ENCODE measurements at places on chromosomes 13 and 19. TPM values are rescaled to one million over a fixed set of nuclear protein-coding genes. Genes with fewer than 3 reads are reported as not detected.

HIPK4 gene
- total RNA-seq: not detected

DNA sequence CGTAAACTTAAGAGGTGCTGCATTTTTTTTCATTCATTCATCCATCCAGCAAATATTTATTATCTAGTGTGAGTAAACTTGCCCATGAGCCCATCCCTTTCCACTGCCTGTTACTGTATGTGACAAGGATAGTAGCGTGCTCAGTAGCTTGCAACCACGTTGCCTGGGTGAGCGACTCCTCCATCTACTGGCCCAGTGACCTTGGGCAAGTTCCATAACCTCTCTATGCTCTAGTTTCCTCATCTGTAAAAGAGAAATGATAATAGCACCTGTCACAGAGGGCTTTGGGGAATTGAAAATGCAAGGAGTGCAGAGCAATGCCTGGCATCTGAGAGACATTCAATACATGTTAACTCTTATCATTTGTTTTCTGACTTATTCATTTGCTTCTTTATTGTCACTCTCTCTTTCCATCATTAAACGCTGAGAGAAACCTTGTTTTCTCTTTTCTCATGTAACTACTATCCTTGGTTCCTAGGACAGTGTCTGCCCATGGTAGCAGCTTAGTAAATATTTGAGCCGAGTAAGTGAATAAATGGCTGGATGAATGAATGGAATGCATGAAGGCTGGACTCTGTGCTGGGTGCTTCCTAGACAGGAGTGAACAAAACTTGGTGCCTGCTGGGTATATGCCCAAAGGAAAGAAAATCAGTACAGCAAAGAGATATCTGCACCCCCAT, 19.9 kb downstream of the LRCH1 start:
- DNase-seq: no peak
- H3K27me3 ChIP-seq: no peaks in the 10 kb centered on the region
- no peak overlapping the region for H3K27ac ChIP-seq
- peaks cover 16% of the 10 kb centered on the region for H3K4me1 ChIP-seq
- H3K4me3 ChIP-seq: no peak overlapping the region

GRCh38 chr19:29402563-29402962, 123.2 kb upstream of the VSTM2B start:
- H3K36me3 ChIP-seq: no peaks in the 10 kb centered on the region
- H3K4me1 ChIP-seq: no peaks in the 10 kb centered on the region
- no peaks in the 10 kb centered on the region for H3K27me3 ChIP-seq
- DNase-seq: no peak
- H3K27ac ChIP-seq: no peak overlapping the region
- no peak overlapping the region for H3K4me3 ChIP-seq

CASP14 gene
- total RNA-seq: not detected

DNA sequence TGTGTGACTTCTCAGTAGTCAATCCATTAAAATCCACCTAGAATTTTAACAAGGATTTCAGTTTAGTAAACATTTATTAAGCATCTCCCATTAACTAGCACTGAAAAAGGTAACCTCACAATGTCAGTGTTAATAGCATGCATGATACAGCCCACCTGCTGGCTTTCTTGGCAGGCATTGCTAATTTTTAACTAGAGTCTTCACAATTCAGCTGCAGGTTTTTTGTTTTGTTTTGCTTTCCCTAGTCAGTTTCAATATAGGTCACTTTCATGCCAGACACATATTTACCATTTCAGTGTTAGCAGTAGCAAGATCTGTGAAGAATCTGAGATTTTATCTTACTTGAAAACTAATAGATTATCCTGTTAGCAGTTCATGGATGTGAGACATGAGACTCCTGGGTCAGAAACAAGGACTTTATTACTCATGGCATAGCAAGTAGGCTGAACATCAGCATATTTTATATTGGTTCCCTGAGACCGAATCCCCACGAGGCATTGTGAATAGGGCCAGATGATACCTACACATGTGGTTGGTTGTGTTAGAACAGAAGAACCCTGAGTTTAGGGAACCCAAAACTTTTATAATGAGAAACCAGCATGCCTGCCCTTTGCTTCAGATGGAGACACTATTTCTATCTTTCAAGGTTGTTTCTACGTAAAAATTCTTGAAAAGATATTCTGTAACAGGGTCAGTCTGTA, 198.0 kb upstream of the HTR2A start:
- no peak overlapping the region for H3K4me3 ChIP-seq
- H3K4me1 ChIP-seq: no peaks in the 10 kb centered on the region
- H3K36me3 ChIP-seq: no peaks in the 10 kb centered on the region
- H3K27ac ChIP-seq: no peak overlapping the region
- no peaks in the 10 kb centered on the region for H3K27me3 ChIP-seq
- no peak for DNase-seq
